ENCODE measurements at places on chromosomes 3 and 15. TPM values are rescaled to one million over a fixed set of nuclear protein-coding genes. Genes with fewer than 3 reads are reported as not detected.

GRCh38 chr3:141796889-141797781 is 33.9 kb downstream of the GRK7 start:
- no peak for DNase-seq

DNA sequence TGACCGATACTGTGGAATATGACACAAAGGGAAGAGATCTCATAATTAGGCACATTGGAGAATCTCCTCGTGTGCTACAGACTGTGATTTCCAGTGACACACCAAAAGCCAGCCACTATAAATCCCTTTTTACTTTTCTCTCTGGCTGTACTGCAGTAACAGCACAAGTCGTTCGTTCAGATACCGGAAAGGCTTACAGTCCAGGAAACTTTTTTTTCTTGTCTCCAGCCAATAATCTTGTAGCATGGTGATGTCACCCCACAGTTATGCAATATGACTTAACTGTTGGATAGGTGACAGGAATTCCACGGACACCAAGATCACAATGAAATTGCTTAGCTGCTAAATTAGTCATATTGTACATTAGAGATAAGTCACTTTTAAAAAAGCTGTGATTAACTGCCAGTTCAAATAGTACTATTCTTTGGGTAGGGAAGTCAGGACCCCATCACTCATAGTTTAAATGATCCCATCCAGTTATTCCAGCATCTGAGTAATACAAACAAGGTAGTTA is 36.3 kb upstream of the TSC22D2 start:
- DNase-seq = no peak

- no peak for DNase-seq
These were observed 4.0 kb downstream of the MNS1 start for GRCh38 chr15:56460947-56461346.

GRCh38 chr3:134597390-134597970 is 53.3 kb downstream of the KY start:
- DNase-seq = no peak

DNA sequence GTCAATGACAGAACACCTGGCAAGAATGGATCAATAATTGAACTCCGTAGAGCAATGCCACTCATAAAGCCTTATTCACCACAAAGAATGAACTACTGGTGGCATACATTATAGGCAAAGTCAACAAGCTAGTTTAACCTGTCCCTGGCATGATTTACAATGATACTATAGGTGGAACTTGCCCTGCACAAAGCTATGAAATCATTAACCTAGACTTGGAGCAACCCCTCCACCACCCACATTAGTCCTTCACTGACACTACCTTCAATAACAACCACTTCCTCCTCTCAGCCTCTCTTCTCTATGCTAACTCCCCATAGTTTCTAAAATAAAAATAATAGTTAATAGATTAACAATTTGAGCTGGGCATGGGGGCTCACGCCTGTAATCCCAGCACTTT is 54.4 kb downstream of the ACAP2 start:
- DNase-seq = no peak

DNA sequence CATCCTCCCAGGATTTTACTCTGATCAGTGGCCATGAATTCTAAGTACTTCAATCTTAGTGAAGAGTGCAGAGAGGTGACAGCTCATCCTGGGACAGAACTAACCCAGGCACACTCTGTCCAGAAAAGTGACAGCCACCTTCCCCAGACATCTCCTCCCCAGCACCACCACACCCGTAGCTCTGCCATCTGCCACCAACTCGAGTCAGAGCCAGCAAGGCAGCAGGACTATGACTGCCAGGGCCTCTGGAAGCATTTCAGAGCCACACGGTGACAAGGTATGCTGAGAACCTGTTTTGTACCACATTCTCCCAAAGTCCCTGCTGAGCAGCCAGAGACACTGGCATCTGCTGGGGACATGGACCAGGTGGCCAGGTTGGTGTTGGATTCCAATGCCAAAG is 71.0 kb downstream of the NTRK3 start:
- no peak for DNase-seq

- DNase-seq = no peak
These were observed 58.2 kb downstream of the IL16 start for GRCh38 chr15:81254916-81255290.

DNA sequence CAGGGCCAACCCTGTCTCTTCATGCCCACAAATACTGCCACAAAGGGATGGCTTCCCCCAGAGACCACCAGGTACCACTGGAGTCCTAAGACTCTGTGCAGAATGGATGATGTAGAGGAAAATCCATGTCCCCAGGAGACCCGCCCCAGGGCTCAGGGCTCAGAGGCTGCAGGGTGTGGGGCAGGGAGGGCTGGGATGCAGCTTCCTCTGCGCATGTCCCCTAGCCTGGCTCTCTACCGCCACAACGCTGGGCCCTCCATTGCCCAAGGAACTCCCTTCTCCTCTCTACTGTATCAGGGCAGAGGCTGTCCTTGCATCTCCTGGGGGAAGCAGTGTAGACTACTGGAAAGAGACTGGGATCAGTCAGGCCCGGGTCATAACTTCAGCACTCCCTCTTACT is 19.5 kb upstream of the TICRR start:
- no peak for DNase-seq

DNA sequence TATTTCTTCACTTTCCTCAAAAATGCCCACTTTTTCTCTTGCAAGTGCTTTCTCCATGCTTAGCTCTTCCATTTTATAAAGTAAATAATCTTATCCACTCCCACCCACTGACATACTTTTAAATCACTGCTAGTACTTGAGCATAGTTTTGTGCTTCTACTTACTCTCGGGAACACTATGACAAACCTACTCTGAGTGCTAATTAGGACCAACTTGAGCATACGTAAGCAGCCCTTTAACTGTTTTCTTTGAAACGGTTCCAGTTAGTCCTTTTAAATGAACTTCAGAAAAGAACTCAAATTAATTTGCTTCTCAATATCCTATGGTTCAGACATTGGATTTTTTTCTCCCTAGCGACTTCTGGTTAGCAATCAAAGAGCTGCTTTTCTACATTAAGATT is 280.0 kb upstream of the SOX2 start:
- no peak for DNase-seq

- no peak for DNase-seq
These were observed 1.8 kb upstream of the PLA2G4B start for GRCh38 chr15:41836713-41837454.

- DNase-seq = no peak
These were observed 69.5 kb downstream of the CSNK1G1 start for GRCh38 chr15:64286473-64286872.

DNA sequence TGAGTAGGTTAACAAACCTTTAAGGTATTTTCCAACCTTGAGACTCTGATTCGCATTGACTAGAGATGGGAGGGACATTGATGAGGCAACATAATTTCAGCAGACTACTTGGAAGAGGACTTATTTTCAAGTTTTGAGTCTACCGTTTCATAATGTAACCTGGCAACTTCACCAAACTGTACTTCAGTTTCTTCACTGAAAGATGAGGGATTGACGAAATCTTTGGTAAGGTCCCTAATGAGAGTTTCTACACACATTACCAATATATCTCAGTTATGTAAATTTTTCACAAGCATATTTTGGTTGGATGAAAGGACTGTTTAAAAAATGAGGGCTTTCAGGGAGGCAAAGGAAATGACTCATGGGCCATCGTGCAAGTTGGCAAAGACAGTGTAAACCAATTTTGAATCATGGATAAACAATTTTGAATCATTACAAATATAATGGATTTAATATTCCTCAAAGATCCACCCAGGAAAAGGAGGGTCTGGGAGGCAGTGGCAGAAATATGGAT is 28.7 kb upstream of the SEMA6D start:
- no peak for DNase-seq

- no peak for DNase-seq
These were observed 80.1 kb downstream of the BTD start for GRCh38 chr3:15681668-15682067.

DNA sequence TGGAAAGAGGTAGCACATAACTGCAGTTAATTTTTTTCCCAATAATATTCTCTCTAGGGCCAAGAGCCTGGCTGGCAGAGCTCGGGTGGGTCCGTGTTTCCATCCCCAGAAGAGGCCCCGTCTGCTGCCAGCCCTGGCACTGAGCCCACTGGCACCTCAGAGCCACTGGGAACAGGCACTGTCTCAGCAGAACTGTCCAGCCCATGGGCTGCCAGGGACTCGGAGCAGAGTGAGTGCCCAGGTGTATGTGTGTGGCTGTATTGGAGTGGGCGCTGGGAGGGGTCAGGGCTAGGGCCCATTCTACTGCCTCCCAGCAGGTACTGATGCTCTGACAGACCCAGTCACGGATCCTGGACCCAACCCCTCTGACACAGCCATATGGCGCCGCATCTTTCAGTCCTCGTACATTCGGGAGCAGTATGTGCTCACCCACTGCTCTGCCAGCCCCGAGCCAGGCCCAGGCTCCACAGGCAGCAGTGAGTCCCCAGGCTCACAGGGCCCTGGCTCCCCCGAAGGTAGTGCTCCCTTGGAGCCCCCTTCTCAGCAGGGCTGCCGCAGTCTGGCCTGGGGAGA is 8.9 kb downstream of the VWA5B2 start:
- DNase-seq = no peak

DNA sequence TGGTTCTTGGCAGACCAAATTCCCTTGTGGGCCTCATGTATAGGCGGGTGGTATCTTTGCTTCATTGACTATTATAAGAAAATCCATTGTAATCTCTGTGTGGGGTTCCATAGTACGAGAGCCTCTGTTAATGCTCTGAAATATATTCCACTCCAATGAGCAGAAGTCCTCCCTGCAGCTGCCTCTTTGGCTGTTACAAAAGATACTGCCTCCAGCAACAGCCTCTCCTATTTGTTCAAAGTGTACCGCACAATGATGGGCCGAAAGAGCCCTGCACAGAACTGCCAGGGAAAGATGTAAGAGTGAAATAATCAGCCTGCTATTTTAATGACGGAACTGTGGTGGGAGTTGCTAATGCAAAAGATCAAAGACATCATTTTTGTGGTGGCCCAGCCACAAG is 48.9 kb downstream of the GRK7 start:
- no peak for DNase-seq

- no peak for DNase-seq
These were observed 843.8 kb downstream of the VGLL3 start for GRCh38 chr3:86147119-86147518.

DNA sequence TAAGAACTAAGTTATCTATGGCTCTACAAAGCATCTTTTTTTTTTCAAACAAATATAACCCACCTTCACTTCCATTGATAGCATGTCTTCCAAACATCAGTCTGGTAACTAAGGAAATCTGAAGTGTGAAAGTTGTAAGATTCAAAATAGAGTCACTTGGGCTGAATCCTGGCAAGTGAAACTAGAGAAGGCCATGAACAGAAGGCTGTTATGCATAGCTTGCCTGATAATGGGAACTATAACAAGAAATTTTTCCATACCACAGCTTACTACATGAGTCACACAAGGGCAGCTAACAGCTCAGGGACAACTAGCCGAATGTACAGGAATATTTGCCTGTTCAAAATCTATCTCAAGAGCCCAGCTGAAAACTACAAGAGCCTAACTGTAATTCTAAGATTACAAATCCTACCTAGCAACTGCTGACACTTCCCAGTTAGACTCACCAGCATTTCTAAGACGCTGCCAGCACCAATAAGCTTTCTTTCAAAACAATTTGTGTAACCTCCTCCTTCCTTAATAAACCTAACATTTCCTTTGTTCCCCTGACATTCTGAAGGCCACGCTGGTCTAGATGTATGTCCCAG is 1066.5 kb downstream of the PLOD2 start:
- DNase-seq = no peak

DNAH12 gene
- total RNA-seq = 0.19 TPM

TMC3 gene
- not detected for total RNA-seq

ARNT2 gene
- not detected for total RNA-seq

MED12L gene
- total RNA-seq = 0.03 TPM

RTP1 gene
- not detected for total RNA-seq

SAMD7 gene
- total RNA-seq = not detected

COPG1 gene
- total RNA-seq = 128 TPM

GOLGA6L7 gene
- total RNA-seq = not detected

PCBP4 gene
- 14.5 TPM for total RNA-seq

DUSP7 gene
- 16.0 TPM for total RNA-seq

USP4 gene
- total RNA-seq = 68.4 TPM

All from GM12878 (cell line).